ENCODE measurements at places on chromosomes 1 and 21.
A peak's percentile ranks its signal among the peaks of the same experiment; 100 is the strongest.

GRCh38 chr1:151612501-151613281 lies 841 bp downstream of the SNX27 start:
- peak; percentile 14 for DNase-seq

DNA sequence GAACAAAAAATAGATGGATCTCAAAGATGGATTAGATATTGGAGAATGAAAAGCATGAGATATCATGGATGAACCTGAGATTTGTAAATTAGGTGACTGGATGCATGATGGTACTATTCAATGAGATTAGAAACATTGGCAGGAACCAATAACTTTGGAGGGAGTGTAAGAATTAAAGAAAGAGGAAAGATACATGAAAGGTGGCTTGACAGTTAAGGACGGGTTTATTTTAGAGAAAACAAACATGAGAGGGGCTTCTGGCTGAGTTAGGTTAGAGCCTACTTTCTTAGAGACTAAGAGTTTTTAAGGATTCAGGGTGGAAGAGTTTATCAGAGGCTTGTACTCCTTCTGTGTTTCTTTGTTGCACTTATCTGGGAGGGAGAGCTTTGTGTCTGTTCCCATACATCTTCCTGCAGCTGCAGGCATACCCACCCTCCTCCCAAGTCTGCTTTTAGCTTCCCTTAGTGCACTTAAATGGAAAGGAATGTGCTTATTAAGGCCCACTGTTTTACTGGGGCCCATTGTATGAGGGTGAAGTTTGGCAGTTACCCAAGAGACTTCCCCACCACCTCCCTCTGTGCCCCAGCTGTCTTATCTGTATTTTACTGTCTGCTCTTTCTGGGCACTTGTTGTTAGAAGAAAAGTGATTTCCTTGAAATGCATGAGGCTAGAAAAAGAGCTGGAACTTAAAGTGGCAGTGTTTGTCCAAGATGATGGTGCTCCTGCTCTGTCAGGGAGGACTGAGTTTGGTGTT lies 26.1 kb upstream of the CR2 start:
- DNase-seq, result no peak

DNA sequence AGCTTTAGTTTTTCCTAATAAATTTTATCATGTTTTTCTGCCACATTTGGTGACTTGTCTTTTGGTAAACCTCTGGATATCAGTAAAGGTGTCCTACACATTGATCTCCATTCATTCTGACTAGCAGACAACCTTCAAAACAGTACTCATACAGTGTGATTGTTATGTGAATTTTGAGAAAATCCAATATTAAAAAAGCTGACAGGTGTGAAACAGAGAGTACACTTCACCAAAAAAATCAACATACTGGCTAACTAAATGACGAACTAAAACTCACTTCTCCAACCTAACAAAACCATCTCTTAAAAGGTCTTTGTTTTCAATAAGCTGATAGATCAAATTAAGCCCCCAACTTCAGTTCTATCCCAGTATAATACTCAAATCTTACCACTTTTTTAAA lies 1.5 kb downstream of the FRRS1 start:
- DNase-seq, result no peak

DNA sequence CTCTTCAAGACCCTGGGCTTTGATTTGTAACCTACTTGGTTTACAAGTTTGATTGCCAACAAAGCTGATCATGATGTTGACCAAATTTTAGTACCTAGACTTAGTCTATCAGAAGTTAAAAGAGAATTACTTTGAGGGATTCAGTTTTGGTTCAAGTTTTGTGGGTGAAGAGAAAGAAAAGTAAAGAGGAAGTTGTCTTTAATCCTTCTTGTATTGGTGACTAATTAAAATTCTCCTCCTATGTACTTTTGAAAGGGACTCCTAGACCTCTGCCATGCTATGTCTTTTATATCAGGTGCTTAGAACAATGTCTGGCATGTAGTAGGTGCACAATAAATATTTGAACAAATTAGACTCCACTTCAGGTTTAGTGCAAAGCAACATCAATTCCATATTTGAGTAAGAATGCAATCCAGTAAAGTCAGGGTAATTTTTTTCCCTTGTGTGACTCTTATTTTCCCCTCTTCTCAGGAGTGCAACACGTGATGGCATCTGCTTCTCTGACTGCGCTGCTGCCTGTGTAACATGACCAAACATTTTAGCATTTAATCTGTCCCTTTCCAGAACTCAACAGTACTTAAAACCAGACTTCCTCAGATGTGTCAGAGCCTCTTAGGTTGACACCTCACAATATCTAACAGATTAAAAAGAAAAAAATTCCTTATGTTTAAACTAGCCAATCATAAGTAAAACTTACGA lies 41.1 kb upstream of the KCNQ4 start:
- no peak for DNase-seq

GRCh38 chr1:216765346-216766300 lies 42.4 kb upstream of the ESRRG start:
- no peak for DNase-seq

GRCh38 chr1:13749543-13750341 lies 49.8 kb downstream of the PRDM2 start:
- peak; percentile 48 for DNase-seq

GRCh38 chr1:155607708-155608107 lies 2.3 kb upstream of the MSTO1 start:
- no peak for DNase-seq

DNA sequence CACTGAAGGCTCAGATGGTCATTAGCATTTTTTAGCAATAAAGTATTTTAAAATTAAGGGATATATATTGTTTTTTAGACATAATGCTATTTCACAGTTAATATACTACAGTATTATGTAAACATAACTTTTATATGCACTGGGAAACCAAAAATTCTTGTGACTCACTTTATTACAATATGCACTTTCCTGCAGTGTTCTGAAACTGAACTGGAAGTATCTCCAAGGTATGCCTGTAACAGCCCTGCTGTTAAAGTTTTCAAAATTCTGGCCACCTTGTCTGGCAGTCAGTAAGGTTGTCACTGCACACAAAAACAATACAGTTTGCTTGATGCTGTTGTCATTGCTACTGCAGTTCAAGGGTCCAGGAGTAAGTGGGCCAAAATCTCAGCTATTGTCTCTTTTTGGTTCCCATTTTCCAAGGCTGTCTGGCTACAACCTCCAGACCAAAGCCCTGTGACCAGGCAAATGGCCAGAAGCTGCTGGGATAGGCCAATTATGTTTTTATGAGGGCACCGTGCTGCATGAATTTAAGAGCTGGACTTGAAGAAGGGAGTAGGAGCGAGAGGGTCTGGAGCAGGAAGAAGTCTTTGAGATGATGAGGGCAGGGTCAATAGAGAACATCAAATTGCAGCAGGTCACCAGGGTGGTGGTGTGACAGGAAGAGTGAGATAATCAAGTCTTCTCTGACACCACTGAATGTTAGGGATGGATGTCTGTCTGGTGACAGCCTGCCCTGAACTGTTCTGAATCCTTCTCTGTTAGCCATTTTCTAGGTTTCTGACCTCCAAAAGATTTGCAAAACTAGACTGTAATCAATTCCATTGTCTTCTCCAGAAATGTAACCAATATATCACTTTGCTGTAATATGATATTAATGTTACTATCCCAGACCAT lies 82.3 kb upstream of the CACHD1 start:
- DNase-seq, result no peak

GRCh38 chr1:162292422-162292849 lies 84.2 kb downstream of the SPATA46 start:
- DNase-seq, result no peak

- no peak for DNase-seq
Observed at GRCh38 chr1:66633159-66633558, 99.2 kb downstream of the SGIP1 start.

- no peak for DNase-seq
Observed at GRCh38 chr1:88890131-88890530, 1.2 kb downstream of the GTF2B start.

- DNase-seq, result no peak
Observed at GRCh38 chr1:186994897-186995296, 166.1 kb downstream of the PLA2G4A start.

DNA sequence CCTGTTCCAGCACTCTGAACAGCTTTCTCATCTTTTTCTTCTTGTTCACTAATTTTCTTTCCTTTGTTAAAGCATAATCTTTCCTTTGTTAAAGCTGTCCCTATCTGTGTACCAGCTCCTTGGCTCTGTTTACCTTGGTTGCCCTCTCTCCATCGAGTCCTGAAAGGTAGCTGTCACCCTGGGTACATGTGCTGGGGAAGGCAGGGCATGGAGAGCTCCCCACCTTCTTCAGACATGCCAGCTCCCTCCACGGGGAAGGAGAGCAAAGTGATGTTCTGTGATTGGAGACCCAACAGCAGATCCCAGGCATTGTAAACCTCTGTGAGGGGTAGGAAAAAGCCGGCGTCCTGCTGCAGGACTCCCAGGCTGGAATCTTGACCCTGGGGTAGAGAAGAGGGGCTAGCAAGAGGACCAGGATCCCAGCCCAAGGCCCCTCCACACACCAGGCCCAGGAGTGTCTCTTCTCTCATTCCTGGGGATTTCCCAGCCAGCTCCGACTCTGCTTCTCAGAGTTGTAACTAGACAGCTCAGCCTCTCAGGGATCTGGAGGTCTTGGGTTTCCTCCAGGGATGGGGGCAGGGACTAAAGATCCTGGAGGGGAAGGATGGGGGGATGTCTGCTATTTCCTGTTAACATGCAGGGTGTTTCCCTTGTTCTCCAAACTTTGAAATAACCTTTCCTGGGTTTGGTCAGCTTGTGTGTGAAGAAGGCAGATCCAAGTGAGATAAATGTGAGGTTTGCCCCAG lies 34.4 kb downstream of the TMCC2 start:
- DNase-seq, result no peak

GRCh38 chr1:116531917-116532316 lies 38.9 kb downstream of the CD58 start:
- DNase-seq, result no peak

GRCh38 chr1:207713529-207713928 lies 38.3 kb upstream of the CD46 start:
- DNase-seq, result no peak

DNA sequence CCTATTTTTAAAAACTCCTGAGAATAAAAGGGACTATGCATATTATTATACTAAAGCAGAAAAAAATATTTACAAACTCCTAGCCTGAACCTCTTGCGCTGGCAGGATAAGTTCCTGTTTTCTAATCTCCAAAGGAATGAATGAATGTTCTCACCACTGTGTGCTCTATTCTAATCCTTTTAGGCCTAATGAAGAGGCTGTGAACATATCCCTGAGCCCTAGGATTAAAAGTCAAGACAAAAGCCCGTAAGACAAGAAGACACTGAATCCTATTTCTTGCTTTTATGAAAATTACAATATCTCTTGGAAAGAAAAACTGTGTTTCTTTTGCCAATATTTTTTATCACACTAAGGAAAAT lies 317.5 kb downstream of the HHAT start:
- no peak for DNase-seq

GRCh38 chr1:203550846-203551245 lies 56.9 kb downstream of the OPTC start:
- peak; percentile 62 for DNase-seq

- peak; percentile 44 for DNase-seq
Observed at GRCh38 chr1:7265771-7266371, 480.6 kb downstream of the CAMTA1 start.

DNA sequence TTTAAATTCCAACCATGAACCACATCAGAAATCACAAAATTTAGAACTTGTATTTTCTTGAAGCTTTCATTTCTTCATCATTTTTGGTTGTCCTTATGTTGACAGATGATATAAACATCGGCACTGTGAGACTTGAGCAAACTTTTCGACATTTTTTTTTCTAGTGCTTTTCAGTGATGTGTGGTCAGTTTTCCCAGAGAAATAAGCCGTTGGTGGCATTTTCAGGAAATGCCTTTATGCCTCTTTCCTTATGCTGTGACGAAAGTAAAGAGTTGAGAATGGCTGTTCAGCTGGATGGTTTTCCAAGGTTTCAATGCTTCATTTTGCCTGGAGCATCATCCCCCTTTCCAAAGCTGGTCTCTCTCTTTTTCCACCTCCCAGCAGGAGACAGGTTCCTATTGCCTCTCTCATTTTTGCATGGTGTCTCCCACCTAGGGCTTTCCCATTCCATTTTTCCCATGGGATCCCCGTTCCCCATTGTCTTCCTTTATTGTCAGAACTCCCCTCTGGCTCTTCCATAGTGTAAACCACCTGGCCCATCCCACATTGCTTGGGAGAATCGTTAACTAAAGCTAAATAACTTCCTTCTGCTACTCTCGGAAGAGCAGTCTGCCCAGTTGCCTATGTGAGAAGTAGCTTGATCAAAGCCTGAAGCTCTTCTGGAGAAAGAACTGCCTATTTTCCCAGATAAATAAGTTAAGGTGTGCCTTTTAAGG lies 61.4 kb upstream of the DYNLT5 start:
- DNase-seq, result no peak

DNA sequence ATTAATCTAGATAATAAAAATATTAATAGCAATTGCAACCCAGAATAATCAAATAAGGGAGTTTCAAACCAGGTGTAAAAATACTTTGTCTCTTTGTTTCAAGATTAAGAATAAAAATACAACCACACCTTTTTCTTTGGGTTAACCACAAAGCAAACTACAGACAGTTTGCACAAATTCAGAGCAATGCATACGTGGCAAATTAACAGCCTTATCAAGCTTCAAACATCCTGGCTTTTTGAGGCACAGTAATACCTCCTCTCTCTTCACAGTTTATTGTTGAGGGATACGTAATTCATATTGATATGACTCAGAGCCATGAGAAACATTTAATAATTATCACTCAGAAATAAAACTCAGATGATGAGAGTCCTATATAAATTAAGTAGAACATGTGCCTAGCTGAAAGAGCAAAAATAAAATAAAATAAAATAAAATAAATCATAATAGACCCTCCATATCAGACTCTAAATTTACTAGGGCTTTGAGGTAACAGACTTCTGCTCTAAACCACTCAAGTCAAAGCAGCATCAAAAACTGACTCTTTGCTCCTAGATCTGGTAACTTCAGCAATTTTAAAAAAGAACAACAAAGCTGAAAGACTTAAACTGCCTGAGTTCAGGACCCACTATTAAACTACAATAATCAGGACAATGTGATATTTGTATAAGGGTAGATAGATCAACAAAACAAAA lies 11.4 kb downstream of the EDEM3 start:
- no peak for DNase-seq

DNA sequence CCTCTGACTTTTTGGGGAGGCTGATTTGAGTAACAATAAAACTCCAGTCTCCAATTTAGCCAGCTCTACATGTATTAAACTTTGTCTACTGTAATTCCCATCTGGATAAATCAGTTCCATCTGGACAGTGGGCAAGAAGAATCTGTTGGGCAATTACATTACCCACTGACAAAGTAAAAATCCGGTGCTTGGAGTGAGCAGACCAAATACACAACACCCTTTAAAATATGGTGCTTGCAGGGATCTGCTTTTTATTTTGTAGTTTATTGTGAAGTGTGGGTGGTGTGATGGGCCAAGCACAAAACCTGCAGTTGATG lies 8.9 kb upstream of the CD55 start:
- DNase-seq, result peak; percentile 71

DNA sequence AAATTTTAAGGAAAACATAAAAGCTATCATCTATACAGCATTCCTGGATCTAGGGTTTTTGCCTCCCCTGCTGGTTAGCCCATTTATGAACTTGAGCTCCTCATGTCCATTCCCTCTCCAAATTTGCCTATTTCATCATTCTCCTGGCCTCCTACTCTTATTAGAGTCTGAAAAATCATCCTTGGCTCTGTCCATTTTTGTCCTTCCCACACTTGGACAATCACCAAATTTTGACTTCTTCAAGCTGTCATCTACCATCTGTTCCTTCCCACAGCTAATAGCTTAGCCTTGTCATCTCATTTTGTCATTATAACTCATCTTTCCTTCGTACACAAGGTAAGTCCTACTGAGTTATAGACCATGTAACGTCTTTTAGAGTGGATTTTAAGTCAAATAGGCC lies 2.2 kb upstream of the HENMT1 start:
- DNase-seq, result no peak
